ENCODE measurements at places on chromosomes 2 and 18.

DNA sequence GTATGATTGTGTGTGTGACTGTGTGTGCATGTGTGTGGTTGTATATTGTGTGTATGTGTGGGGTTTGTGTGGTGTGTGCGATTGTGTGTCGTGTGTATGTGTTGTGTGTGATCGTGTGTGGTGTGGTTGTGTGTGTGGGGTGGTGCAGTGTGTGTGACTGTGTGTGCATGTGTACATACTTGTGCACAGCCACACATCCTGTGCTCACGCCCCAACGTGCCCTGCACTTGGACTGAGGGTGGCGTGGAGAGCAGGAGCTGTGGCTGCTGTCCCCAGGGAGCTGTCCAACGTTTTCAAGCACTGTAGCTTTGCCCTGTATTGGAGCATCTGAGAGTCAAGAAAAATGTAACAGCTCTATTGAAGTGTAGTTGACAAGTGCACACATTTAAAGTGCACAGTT, 243.2 kb upstream of the HDAC4 start:
- no peak for DNase-seq

- DNase-seq = no peak
Observed at GRCh38 chr2:202577250-202578183, 57.3 kb upstream of the FAM117B start.

GRCh38 chr18:13272416-13272815, 53.9 kb downstream of the LDLRAD4 start:
- DNase-seq = no peak

GRCh38 chr2:220913384-220913783, 658.7 kb downstream of the EPHA4 start:
- DNase-seq = no peak

DNA sequence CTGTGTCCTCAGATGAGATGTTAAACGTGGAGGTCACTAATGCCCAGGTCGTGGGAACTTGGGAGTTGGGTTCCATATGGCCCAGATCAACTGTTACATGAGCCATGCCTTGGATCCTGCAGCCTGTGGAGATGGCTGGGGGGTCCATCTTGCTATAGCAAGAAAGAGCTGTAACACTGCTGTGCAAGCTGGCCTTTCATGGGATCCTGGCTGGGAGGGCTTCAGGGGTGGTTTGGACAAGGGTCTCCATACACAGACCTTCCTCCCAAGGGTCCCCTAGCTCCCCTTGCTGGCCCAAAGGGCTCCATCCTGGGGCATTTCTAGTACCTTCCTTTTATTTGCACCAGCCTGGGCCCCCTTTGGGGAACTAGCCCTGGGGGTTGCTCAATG, 337.7 kb downstream of the DYSF start:
- DNase-seq = no peak

- DNase-seq = no peak
Observed at GRCh38 chr2:28102455-28102874, 211.9 kb downstream of the BABAM2 start.

DNA sequence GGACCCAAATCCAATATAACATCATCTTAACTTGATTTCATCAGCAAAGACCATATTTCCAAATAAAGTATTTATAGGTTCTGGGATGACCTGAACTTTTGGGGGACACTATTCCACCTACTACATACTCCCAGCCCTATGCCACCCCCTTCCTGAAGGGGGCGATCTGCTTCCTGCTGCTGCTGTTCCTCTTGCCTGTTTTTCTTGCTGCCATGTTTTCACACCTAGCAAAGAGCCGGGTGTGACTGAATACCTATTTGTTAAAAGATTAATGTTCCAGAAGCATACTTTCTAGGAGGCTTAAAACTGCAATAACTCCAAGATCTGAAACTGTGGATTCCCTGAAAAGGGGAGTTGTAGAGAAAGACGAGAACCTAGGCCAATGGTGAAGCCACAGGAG, 89.7 kb downstream of the ICOS start:
- DNase-seq = no peak

GRCh38 chr2:27921880-27922547, 31.5 kb downstream of the BABAM2 start:
- no peak for DNase-seq

GRCh38 chr2:30686669-30687068, 120.6 kb downstream of the CAPN13 start:
- DNase-seq = no peak

- DNase-seq = no peak
Observed at GRCh38 chr2:105538840-105539239, 140.0 kb upstream of the FHL2 start.

GRCh38 chr2:46410273-46411244, 68.8 kb upstream of the TMEM247 start:
- no peak for DNase-seq

GRCh38 chr2:169090133-169090820, 20.9 kb downstream of the DHRS9 start:
- DNase-seq = no peak

DNA sequence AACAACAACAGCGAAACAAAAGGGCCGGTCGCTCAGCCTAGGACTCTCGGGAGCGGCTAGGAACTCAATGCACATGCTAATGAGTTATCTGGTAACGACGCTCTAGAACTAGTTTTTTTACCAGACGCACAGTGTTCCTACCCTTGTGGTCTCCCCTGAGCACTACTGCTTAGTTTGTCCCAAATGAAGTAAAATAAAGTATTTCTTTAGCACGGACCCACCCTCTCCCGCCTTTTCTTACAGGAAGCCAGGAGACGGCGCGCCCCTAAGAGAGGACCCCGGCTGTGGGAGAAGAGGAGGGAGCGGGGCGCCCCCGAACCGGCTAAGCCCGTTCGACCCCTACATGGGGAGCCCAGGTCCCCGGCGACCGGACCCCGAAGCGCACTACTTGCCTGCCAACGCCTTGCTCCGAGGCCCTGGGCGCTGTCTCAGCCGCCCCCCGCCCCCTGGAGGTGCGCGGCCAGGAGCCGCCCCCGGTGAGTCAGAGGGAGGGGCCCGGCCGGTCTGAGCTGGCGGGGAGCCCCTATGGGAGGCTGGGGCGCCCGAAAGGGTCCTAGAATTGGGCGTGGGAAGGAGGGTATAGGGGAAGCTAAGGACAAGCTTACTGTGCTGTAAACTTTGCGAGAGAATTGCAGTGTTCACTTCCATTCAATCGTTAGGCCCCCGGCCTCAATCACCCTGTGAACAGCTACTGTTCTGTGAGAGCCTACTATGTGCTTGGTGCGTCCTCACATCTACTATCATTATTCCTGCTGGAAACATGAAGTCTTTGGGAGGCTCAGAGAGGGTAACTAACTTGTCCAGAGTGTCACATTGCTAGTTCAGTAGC, 3.6 kb upstream of the CAPG start:
- peak; percentile 45 for DNase-seq

DNA sequence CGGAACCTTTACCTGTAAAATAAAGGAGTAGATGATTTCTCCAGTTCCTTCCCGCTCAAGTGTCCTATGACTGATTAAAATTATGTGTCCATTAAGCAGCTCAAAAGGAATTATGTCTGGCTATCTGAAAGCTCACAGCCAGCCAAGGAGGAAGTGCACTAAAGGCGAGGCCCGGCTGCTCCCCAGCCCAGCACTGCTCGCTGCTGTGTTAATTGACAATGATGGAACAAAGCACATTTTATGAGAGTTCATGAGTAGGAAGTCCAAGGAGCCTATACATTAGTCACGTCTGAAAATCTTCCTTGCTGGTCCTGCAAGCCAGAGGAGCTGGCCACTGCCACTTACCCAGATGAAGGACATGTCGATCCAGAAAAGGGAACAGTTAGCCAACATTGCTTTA, 14.3 kb downstream of the TTC32 start:
- DNase-seq = no peak

DNA sequence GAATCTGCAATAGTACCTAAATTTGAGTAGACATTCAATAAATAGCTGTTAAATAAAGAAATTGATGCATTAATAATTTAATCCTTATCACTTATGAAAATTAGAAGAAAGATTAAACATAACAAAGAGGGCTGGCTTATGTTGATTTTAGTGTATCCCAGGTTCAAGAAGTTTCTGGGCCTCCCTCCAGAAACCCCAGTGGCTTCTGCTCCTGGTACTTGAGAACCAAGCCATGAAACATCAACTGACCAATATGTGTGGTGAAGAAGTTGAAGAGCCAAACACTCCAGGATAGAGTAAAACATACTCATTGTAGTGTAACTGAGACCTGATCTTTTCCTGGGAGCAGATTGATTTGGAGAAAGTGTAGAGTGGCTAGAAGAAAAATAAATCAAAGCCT, 1465.7 kb upstream of the PIK3C3 start:
- no peak for DNase-seq

GRCh38 chr18:1104181-1104881, 199.7 kb downstream of the ADCYAP1 start:
- no peak for DNase-seq

DNA sequence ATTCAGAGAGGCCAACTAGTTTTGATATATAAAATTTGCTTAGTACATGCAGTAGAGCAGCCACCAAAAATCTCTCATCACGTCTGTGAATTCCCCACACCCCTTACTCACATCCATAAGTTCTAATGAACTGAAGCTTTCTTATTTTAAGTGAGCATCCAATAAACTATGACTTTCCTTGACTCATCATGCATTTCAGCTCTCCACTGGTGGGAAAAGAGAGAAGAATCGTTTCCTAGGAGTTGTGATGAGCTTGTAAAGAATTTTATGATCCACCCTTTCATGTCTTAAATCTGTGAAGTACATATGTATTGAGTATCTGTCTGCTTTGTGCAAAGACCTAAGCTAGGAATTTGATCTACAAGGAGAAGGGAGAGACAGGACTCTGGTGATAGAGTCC, 428.6 kb downstream of the SETBP1 start:
- no peak for DNase-seq

- DNase-seq = no peak
Observed at GRCh38 chr18:74316257-74317170, 875 bp downstream of the C18orf63 start.

- no peak for DNase-seq
Observed at GRCh38 chr2:144405982-144406788, 113.7 kb downstream of the ZEB2 start.

- DNase-seq = no peak
Observed at GRCh38 chr2:69798909-69799526, 30.4 kb upstream of the GMCL1 start.

All from activated CD4-positive, alpha-beta T cell treated with anti-CD3 and anti-CD28 coated beads for 4 hours (primary cell).